ENCODE measurements at places on chromosomes 6 and 20.

DNA sequence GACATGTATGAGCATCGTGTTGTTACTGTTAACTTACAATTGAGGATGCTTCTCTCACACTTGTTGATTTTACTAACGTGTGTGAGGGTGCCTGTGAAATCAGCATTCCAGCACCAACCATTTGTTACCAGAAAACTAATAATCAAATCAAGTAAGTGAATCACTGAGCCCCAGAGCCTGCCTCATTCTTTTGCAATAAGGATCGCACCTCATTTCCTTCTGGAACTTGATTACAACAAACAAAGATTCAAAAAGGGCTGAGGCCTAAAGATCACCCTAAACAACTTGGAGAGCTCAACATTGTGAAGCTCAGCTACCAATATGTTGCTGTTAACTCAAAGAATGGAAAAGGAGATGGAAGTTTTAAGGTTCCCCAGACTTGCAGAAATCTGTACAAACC is 274.7 kb downstream of the TFAP2A start:
- DNase-seq: no peak

GRCh38 chr6:163816441-163816840 is 401.9 kb downstream of the QKI start:
- no peak for DNase-seq

GRCh38 chr6:164928057-164928727 is 381.2 kb downstream of the C6orf118 start:
- no peak for DNase-seq

DNA sequence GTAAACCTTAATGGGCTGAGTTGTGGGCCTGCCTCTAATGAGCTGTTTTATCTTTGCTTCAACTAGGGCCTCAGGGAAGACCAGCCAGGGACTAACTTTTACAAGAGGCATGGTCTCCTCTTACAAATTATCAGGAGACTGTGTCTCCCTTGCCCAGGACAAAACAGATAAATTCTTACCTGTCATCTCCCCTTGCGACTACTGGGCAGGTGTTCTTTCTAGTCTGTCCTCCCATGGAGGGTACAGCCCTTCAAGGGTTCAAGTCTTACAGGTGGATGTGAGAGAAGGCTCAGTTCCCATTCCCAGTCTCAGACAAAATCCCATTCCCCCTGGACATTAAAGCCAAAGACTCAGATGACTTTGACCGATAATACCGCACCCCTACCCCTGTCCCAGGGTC is 13.6 kb downstream of the RRBP1 start:
- no peak for DNase-seq

GRCh38 chr6:39801456-39802251 is 9.5 kb downstream of the DAAM2 start:
- DNase-seq: no peak
